ENCODE measurements at places on chromosomes 6 and 20.

- no peak for DNase-seq
These were observed 66.0 kb downstream of the BACH2 start for GRCh38 chr6:90230548-90231215.

GRCh38 chr6:104251651-104252050 lies 608.1 kb downstream of the HACE1 start:
- no peak for DNase-seq

DNA sequence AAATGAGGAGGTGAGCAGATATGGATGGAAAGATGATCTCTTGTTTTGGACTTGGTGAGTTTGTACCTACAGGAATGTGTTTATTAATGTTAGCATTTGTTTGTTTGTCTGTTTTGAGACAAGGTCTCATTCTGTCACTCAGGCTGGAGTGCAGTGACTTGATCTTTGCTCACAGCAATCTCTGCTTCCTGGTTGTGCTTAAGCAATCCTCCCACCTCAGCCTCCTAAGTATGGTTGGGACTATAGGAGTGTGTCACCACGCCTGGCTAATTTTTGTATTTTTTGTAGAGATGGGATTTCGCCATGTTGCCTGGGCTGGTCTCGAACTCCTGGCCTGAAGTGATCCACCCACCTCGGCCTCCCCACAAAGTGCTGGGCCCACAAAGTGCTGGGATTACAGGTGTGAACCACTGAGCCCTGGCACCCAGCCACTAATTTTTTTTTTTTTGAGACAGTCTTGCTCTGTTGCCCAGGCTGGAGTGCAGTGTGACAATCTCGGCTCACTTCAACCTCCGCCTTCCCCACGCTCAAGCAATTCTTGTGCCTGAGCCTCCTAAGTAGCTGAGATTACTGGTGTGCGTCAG lies 7.1 kb downstream of the CASP8AP2 start:
- no peak for DNase-seq

GRCh38 chr6:117605169-117605826 lies 3.0 kb upstream of the GOPC start:
- no peak for DNase-seq

DNA sequence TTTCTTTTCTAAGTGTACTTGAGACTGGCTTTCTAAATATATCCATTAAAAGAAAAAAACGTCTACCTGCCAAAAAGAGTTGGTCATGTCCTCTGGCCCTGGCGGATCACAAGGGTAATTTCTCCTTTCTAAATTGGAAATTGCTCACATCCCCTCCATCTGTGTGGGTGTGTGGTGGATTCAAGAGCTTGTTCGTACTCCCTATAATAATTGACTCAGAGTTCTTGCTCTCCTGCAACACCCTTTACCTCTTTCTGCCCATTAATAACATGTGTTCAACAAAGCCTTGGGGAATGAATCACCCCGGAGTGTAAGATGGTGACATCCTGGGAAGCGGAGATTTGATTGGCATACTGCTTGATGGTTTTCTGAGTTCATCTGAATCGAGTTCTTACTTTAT lies 263.8 kb downstream of the ALDH8A1 start:
- no peak for DNase-seq

Data from activated gamma-delta T cell (primary cell).